ENCODE measurements at places on chromosomes 16 and 17. TPM values are rescaled to one million over a fixed set of nuclear protein-coding genes. Genes with fewer than 3 reads are reported as not detected.

- no peaks in the 10 kb centered on the region for H3K36me3 ChIP-seq
- no peaks in the 10 kb centered on the region for H3K27me3 ChIP-seq
- no peak overlapping the region for H3K4me3 ChIP-seq
- no peaks in the 10 kb centered on the region for H3K4me1 ChIP-seq
These were observed 126.1 kb downstream of the SEC14L1 start for GRCh38 chr17:77266891-77267341.

- no peaks in the 10 kb centered on the region for H3K27me3 ChIP-seq
- no peak overlapping the region for H3K27ac ChIP-seq
- H3K36me3 ChIP-seq = no peaks in the 10 kb centered on the region
- no peak for DNase-seq
- peaks cover 16% of the 10 kb centered on the region for H3K4me1 ChIP-seq
- H3K4me3 ChIP-seq = no peak overlapping the region
These were observed 92.3 kb upstream of the C17orf78 start for GRCh38 chr17:37283414-37283961.

The LYZL6 gene
- not detected for total RNA-seq

DNA sequence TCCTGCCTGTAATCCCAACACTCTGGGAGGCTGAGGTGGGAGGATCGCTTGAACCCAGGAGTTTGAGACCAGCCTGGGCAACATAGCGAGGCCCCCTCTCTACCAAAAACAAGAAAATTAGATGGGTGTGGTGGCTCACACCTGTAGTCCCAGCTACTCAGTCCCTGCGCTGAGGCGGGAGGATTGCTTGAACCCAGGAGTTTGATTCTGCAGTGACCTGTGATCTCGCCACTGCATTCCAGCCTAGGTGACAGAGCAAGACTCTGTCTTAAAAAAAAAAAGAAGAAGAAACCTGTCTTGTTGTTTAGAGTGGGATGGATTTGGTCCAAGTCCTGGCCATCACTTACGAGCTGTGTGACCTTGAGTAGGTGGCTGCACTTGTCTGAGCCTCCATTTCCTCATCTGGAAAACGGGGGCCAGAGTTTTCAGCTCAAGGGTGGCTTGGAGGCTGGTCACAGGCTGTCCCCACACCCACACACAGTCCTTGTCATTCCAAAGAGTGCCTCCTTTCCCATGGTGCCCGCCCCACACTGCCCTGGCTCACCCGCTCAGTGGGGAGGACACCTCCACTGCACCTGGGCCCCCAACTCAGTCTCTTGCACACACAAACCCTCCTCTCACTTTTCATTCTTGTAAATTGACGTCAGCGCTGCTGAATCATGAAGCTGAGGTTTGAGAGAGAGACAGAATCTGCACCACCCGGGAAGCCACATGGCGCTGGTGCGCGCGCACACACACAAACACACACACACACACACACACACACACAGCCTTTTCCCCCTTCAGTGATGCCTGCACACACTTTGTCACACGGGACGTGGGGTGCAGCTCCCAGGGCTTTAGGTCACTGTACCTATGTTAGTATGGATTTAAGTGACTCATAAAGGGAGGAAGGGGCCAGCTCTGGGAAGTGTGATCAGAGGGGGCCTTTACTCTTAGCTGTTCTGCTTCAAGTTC, 4.2 kb downstream of the SOCS1 start:
- H3K27ac ChIP-seq = peak overlapping the region; percentile 15
- DNase-seq = peak; percentile 42
- H3K4me1 ChIP-seq = peaks cover 34% of the 10 kb centered on the region

DNA sequence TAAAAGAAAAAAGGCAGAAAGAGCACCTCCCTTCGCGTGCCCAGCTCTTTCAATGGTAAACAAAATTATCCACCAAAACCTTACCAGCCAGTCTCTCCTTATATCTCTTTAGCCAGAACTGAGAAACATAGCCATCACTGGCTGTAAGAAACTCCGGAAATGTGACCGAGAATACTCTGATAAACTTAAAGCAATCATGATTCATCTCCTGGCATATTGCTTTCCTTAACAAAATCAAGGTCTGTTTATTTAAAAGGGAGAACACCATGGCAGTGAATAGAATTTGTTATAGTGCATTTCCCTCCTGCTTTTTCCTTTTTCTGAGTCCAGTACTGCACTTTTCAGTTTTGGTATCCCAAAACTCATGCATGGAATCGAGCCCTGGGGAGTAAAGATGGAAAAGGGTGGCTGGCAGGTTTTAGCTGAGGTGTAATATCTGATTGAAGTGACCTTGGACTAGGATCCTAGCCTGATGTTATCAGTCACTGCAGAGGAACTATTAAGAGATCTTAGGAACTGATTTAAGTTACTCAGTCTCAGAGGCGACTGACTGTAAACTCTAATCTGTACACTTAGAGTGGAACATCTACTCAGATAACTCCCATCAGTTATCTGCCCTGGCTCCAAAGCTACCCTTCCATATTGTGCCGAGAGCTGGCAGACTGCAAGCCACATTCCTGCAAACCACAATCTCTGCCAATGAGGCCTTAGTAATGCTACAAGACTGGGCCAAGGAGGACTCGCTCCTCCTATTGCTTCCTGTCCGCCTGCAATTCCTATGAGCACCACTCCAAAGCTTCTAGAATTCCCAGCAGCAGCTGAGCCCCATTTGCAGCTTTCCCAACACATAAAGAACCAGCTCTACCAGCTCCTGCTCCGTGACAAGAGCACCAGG, 7.4 kb upstream of the COX10 start:
- H3K4me3 ChIP-seq = no peak overlapping the region
- DNase-seq = no peak
- H3K4me1 ChIP-seq = peaks cover 9% of the 10 kb centered on the region
- H3K36me3 ChIP-seq = no peaks in the 10 kb centered on the region

The SLC47A2 gene
- not detected for total RNA-seq

GRCh38 chr17:74603037-74603635, 11.1 kb upstream of the CD300LD start:
- H3K36me3 ChIP-seq = no peaks in the 10 kb centered on the region
- DNase-seq = no peak
- no peaks in the 10 kb centered on the region for H3K27me3 ChIP-seq
- H3K4me1 ChIP-seq = no peaks in the 10 kb centered on the region

The SHISA6 gene
- total RNA-seq = 1.3 TPM

The PIMREG gene
- total RNA-seq = 0.87 TPM

The SPNS3 gene
- total RNA-seq = not detected
